ENCODE measurements at places on chromosomes 16 and 17.
A peak's percentile ranks its signal among the peaks of the same experiment; 100 is the strongest.

GRCh38 chr16:46961373-46962353 lies 11.8 kb downstream of the DNAJA2 start:
- DNase-seq, result no peak

DNA sequence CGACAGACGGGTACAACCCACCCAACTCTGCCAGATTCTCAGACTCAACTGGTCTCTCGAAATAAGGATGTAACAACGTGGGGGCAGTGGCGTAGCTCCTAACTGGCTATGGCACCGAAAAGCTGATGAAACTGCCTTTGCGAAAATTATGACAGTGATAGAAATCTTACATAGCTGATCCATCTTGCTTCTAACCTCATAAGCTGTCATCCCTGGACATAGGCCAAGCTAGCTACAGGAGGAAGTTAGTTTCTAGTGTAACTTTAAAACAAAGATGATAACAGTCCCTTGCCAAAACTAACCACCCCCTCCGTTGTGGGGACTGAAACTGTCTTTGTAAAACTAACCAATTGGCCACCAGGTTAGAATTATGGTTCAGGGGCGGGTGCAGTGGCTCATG lies 220.1 kb downstream of the SLC39A11 start:
- no peak for DNase-seq

DNA sequence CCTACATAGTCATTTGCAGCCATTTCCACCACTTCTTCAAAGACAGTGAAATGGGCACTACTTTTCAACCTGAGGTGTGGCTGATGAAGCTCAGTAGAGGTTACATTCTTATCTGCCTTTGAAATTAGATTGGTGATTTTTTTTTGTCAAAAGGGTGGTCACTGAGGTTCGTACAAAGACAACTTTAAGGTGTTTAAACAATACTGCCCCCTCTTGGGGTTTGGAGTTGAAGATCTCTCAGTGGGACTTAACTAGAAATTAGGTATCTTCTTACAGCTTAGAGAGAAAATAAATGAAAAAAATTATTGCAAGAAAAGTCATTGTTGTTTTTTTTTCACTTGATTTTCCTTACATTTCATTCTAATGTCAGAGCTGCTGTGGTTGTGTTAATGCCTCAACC lies 713.2 kb downstream of the CDH11 start:
- no peak for DNase-seq

- peak; percentile 37 for DNase-seq
Measured at GRCh38 chr16:72787514-72788268, 260.2 kb downstream of the ZFHX3 start.

- DNase-seq, result no peak
Measured at GRCh38 chr16:57601801-57602478, 26.5 kb upstream of the ADGRG1 start.

DNA sequence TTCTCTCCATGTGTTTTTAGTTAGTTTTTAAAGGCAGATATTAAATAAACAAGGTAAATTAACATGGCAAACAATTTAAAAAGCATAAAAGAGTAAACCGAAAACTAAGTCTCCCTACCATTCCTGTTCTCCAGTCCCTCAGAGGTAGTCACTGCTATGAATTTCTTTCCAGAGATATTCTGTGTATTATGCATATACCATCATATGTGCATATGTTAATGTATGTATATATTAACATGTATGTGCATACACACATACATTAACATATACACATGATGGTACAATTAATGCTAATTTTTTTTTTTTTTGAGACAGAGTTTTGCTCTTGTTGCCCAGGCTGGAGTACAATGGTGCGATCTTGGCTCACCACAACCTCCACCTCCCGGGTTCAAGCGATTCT lies 32.5 kb downstream of the TANGO6 start:
- DNase-seq, result no peak

DNA sequence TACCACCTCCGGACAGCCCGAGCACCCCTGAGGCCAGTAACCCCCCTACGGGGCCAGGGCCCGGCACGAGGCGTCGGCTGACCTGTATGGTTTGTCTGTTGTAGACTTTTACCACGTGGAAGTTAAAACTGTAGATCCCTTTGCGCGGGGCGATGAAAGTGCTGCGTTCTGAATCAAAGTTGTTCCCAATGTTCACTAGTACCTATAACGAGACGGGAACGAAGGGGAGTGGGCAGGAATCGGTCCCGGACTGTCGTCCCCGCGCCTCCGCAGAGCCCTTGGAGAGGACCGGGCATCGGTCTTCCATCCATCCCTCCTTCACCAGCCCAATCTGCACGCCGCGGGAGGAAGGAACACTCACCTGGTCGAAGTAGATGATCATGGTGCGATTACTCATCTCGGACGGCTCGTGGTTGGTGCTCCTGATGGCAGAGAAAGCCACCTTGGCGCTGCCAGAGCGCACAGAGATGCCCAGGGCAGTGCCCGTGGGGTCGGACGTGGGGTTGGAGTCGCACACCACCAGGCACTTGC lies 732 bp downstream of the CBLN1 start:
- DNase-seq, result no peak

DNA sequence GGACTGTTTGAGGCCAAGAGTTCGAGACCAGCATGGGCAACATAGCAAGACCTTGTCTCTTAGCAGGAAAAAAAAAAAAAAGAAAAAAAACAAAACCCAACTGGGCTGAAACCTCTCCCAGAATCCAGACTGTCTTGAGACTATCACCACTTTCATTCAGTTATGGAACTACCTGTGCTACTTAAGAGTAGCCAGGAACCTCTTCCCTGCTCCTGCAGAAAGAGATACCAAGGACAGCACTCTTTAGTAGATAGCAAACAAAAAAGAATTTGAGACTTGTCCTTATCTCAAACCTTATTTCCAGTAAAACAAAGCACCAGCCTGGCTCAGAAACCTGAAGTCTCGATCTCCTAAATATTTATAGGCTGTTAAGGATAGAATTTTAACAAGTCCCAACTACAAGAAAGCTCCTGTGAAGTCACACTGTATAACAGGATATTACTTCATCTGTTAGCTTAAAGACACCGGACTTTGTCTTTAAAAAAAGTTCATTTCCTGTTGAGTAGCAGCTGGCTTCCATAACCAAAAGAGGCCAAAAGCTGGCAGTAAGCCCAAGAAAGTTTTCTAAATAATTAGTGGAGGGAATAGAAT lies 5.1 kb downstream of the CDR2 start:
- DNase-seq, result no peak

- no peak for DNase-seq
Measured at GRCh38 chr16:78428193-78428592, 328.7 kb downstream of the WWOX start.

DNA sequence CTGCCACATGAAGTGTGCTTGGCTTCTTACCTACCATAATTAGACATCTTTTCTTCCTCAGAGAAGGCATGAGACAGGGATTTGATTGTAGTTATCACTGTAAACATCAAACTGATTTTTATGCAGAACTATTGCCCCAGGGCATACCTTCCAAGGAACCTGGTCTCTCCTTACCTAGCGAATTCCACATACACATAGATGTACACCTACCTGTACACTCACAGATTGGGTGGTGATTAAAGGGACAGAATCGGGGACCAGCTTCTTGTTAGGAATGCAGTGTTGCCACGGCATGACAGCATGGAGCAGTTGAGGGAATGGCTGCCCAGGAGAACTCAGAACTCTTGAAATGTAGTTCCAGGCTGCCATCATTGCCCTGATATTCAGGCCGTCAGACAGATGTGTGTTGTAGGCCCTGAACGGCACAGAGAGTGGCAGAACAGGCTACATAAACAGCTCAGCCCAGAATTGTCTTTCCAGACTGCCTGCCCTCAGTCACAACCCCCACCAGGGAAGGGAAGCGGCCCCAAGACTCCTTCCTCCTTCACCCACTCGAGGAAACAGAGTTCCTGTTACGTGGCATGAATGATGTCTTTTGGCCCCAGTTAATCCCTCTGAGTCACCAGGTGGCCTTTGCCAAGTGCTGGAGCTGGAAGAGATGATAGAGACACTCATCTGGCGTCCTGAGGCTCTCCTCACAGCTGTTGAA lies 17.8 kb upstream of the NAGLU start:
- DNase-seq, result no peak

GRCh38 chr16:75733305-75734211 lies 7.3 kb upstream of the CPHXL start:
- no peak for DNase-seq

- DNase-seq, result no peak
Measured at GRCh38 chr16:83940119-83940518, 12.9 kb upstream of the OSGIN1 start.

- peak; percentile 30 for DNase-seq
Measured at GRCh38 chr17:35731239-35731916, at the start of gene RASL10B. Gene RASL10B (plus strand): TSS chr17:35731639. CDS start chr17:35735185, 3,546 bp downstream.

DNA sequence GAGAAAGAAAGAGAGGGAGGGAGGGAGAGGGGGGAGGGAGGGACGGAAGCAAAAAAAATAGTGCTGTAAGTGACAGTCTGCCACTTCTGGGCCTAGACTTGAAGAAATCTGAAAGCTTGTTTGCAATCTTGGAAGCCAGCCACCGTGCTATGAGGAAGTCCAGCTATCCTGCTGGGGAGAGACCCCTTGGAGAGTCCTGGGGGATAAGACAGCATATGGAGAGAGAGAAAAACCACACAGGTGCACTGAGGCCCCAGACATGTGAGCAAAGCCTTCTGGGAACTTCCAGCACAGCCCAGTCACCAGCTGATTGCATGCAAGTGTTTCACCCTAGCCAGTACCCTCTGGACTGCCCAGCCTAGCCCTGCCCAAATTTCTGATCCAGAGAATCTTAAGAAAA lies 12.6 kb upstream of the ALOX12B start:
- no peak for DNase-seq

GRCh38 chr16:16021020-16021419 lies 71.6 kb downstream of the ABCC1 start:
- DNase-seq, result no peak

- no peak for DNase-seq
Measured at GRCh38 chr16:17038415-17038814, 432.3 kb downstream of the XYLT1 start.

- no peak for DNase-seq
Measured at GRCh38 chr16:89363621-89364393, 126.6 kb downstream of the ANKRD11 start.

DNA sequence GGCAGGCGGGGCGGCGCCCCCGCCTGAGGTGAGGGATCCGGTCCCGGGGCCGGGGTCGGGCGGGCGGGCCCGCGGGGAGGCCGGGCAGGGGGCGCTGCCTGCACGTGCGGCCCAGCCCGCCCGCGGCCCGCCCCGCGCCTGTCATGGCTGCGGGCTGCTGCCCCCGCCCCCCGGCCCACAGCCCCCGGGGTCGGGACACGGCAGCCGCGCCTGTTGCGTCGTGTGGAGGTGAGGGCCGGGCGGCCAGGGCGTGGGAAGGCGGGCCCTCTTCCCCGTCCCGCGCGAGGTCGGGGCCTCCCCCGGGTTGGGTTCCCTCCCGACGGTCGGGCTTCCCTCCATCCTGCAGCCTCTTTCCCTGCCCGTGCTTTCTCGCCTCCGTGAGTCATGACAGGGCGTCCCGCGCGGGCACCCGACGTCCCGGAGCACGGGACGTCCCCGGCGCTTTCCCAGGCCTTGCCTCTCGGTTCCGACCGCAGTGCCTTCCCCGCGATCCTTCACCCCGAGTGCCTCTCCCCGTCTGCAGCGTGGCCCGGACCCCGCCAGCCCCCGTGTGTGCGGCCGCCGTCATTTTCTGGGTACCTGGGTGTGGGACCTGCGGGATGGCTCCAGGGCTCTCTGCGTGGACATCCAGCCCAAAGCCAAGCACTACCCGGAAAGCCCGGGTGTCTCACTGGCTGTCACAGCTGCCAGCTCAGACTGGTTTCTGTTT lies 76.7 kb downstream of the CHD9 start:
- DNase-seq, result peak; percentile 32

DNA sequence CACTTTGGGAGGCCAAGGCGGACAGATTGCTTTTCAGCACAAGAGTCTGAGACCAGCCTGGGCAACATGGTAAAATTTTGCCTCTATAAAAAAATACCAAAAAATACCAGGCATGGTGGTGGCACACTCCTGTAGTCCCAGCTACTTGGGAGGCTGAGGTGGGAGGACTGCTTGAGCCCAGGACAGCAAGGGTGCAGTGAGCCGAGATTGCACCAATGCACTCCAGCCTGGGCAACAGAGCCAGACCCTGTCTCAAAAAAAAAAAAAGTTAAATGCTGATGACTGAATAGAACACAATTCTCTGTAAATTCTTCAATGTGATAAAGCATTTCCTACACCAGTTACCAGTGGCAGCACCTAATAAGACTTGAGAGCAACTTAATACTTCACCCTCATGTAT lies 65.7 kb downstream of the KANSL1 start:
- no peak for DNase-seq

GRCh38 chr16:78502812-78503350 lies 403.4 kb downstream of the WWOX start:
- no peak for DNase-seq

GRCh38 chr16:65097296-65097695 lies 24.6 kb downstream of the CDH11 start:
- no peak for DNase-seq

GRCh38 chr17:79789943-79790804 lies 6.7 kb downstream of the CBX8 start:
- no peak for DNase-seq

GRCh38 chr17:31696703-31697325 lies 162.2 kb downstream of the COPRS start:
- no peak for DNase-seq

DNA sequence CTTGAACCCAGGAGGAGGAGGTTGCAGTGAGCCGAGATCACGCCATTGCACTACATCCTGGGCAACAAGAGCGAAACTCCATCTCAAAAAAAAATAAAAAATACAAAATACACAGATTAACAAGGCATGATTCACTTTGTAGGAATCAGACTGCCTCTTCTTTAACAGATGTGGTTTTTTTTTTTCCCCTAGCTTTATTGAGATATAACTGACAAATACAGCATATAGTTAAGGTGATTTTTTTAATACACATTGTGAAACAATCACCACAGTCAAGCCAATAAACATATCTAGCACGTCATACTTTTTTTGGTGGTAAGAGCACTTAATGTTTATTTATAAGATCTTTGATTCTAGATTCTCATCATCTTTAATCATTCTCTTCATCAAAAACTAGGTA lies 87.8 kb downstream of the SPAG9 start:
- DNase-seq, result no peak

GRCh38 chr16:1430214-1430758 lies 592 bp upstream of the PERCC1 start:
- no peak for DNase-seq

DNA sequence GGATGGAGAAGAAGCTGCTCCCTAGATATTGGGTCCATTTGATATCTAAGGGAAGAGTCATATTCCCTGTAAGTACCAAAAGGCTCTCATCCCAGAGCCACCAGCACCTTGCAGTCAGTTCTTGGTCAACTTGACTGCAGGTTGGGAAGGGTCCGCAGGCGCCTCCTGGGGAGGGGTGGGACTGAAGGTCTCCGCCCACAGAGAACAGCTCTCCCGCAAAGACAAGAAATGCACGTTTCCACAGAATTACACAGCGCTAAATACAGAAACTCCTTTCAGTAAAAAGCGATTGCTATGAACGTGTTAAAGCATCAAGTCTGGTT lies 864 bp upstream of the CTCF start:
- DNase-seq, result no peak

- DNase-seq, result no peak
Measured at GRCh38 chr17:35254107-35254773, 11.4 kb downstream of the SLFN5 start.

GRCh38 chr17:77999413-78000173 lies 41.1 kb downstream of the TNRC6C start:
- no peak for DNase-seq
